ENCODE measurements at places on chromosomes 1 and 21. TPM values are rescaled to one million over a fixed set of nuclear protein-coding genes. Genes with fewer than 3 reads are reported as not detected.

GRCh38 chr1:94092210-94092613 lies 28.7 kb downstream of the ABCA4 start:
- DNase-seq = peak; percentile 72

- DNase-seq = no peak
Observed at GRCh38 chr21:19781881-19782652, 1216.1 kb upstream of the NCAM2 start.

The MX1 gene
- 1,365 TPM for total RNA-seq

The VWA5B1 gene
- total RNA-seq = not detected

The CYP4Z1 gene
- not detected for total RNA-seq
